ENCODE measurements at places on chromosomes 1 and 21.

DNA sequence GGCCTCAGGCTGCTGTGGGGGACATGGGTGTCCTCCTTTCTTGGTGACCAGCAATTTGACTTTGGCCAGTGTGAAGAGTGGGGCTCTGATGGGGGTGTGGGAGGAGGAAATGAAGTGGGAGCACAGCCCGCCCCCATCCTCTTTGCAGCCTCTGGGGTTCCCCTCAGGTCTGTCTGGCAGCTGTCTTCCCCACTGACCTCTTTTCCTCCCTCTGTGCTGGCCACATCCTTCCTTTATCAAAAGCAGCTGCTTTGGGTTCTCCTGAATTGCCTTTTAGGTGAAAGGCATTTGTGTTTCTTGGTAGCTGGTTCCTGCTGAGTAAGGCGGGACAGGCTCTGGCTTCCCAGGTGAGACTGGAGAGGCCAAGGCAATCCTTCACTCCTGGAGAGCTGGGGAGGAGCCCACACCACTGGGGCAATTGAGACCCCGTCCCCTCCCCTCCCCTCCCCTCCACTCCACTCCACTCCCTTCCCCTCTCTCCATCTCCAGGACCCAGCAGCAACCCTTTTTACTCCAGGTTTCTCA is 24.9 kb downstream of the PCAT6 start:
- DNase-seq, result no peak

DNA sequence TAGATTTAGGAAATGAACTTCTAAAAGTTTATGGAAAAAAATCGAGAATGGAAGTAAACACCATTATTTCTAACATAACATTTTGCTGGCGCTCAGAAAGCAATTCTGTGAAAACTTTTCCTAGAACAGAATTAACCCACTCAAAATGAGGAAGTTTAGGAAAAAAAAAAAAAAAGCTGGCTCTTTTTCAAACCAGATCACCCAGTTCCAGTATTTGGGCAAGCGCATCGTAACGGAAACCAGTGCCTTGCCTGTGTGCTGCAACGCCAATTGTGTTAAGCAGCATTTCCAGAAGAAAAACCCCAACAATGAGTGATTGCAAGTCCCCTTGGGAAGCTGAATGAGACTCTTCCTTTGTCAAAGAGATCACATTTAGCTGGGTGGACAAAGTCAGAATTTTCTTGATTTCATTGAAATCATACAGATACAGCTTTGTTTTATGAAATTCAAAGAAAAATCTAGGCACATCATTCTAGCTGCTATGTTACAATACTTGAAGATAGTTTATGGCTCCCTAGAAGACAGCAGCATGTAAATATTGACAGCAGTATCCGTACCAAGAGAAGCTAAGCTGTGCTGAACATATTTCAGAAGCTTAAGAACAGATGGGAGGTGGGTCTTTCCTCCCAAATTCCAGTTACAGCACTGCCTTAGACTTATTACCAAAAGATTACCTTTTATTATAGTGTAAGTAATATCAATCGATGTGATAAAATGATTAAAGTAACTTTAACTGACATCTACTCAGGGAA is 113.4 kb downstream of the ERG start:
- DNase-seq, result no peak

DNA sequence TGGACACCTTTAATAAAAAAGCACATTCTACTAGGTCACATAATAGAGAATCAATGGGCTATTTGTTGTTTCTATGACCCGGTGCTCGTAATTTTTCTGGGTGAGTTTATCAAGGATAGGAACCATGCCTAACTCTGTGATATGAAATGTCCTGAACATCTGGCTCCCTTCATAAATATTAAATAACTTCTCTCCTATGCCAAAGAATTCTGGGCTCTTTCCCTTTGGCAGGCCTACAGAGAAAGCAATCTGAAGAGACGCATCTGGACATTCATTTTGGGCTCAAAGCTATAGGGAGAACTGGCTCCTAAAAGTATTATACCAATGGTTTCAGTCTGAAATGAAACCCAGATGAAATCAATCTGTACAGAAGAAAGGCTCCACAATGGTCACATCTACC is 38.8 kb upstream of the ANGPTL7 start:
- DNase-seq, result no peak

DNA sequence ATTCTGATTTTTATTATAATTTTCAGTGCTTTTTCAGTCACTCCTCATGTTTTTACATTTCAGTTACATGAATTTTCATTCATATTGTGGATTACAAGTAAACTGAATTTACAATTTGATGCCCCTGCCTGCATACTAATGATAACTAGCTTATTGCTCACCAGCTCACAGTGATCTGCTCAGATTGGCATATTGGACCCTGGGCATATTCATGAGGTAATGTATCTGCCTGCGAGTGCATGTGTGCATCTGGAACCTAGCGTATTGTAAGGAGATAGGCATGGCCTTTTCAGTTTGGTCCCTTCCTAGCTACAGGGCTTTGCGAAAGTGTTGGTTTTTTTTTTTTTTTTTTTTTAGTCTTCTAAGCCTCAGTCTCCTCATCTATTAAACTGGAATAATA is 213.7 kb downstream of the SDCCAG8 start:
- DNase-seq, result no peak

- no peak for DNase-seq
These were observed 50.0 kb upstream of the COL18A1 start for GRCh38 chr21:45354970-45355369.

DNA sequence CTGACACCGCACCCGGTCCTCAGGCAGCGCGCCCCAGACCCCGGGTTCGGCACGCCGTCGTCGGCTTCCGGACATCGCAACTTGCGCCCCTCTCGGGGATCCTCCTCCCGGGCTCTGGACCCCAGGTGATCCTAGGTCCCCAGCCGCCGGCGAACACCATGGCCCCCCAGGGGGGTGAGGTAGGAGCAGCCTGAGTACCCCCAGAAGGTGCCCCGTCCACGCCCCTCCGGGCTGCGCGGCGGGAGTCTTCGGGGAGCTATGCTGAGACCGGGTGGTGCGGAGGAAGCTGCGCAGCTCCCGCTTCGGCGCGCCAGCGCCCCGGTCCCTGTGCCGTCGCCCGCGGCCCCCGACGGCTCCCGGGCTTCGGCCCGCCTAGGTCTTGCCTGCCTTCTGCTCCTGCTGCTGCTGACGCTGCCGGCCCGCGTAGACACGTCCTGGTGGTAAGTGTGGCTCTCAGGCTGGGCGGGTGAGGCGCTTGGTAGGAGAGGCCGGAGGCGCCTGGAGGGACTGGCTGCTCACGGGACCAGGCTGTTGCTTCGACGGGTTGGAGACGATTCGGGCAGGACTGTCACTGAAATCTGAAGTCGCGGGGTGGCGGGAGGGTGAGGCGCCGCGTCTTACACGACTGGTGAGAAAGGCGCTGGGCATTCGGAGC is 367 bp downstream of the WNT2B start:
- DNase-seq, result no peak

- DNase-seq, result no peak
These were observed 141.9 kb upstream of the LYPLAL1 start for GRCh38 chr1:219031809-219032208.

GRCh38 chr1:235018161-235018560 is 110.5 kb downstream of the TOMM20 start:
- no peak for DNase-seq

DNA sequence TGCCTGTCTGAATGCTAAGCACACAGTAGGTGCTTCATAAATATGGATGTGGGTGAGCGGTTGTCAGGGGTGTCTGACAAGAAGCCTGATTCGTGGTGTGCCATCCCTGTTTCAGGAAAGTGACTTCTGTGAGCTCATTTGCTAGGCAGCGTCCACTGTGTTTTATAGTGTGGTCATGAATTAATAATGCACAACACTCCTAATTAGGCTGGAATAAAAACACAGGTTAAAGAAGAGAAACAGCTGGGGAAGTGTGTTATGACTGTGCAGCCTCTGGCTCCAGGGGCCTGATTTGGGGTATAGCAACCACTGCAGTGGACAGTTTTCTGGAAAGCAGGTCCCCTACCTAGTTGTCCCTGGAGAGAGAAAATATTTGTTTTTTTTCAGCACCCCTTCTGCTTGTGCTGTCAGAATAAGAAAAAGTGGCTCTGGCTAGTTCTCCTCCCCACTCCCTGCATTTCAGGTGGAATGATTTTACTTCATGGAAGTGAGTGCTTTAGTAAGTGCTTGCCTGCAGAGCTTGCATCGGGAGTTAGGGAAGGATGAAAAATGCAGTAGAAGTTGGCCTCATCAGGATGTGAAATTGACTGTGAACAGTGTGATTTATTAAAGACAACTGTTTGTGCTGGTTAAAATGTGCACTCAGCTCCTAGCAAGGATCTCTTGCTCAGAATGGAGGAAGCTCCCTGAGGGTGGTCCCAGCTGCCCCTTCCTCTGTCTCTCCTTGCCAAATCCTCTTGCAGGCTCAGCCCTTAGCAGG is 333.8 kb downstream of the HHAT start:
- DNase-seq, result no peak

Measured in caudate nucleus (tissue), 63 donors.